ENCODE measurements at places on chromosomes 7 and 10.
A peak's percentile ranks its signal among the peaks of the same experiment; 100 is the strongest.

GRCh38 chr10:132810807-132811700 is 25.1 kb upstream of the NKX6-2 start:
- no peak for DNase-seq

GRCh38 chr10:126561294-126561920 is 109.1 kb downstream of the C10orf90 start:
- DNase-seq, result no peak

DNA sequence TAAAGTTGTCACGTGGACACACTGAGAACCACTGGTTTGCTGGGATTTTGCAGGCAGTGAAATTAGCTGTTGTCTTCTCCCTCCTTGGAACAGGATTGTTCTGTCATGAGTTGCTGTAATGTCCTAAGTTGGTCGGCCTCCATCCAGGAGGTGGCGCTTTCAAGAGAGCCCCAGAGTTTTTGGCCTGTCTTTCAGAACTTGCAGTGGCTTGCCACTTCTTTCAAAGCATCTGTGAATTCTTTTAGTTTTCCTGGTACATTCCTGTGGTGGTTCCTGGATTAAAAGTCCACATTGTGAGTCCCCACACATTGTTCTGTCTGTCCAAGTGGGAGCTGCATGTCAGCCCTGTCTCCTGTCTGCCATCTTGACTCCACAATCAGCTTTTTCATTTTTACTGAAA is 133.8 kb downstream of the PON1 start:
- DNase-seq, result no peak

- DNase-seq, result no peak
These were observed 8.3 kb upstream of the WASL start for GRCh38 chr7:123757095-123757494.

- no peak for DNase-seq
These were observed 423.8 kb downstream of the GFRA1 start for GRCh38 chr10:115849197-115849596.

DNA sequence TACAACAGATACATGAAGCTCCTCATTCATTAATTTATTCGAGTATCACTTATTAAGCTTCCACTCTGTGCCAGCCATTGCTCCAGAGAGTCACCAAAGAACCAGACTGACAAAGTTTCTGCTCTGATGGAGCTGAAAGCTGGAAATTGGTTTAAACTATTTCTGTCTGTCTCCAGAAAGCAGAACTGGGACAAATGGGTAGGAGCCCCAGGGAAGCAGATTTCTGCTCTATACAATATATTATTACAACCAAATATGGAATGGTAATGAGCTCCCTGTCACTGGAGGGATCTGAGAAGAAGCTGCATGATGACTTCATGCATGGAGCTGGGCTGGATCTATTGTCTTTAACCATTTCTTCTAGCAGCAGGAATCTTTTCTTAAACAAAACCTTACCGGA is 165.4 kb upstream of the ADO start:
- no peak for DNase-seq

- DNase-seq, result no peak
These were observed 155.4 kb upstream of the CACNA2D1 start for GRCh38 chr7:82598958-82599357.

GRCh38 chr10:43212043-43212721 is 54.7 kb downstream of the RASGEF1A start:
- peak; percentile 67 for DNase-seq

All from NCI-H1694 treated with DMSO at 0.1 percent for 48 hours (cell line).